ENCODE measurements at places on chromosomes 4 and X.

DNA sequence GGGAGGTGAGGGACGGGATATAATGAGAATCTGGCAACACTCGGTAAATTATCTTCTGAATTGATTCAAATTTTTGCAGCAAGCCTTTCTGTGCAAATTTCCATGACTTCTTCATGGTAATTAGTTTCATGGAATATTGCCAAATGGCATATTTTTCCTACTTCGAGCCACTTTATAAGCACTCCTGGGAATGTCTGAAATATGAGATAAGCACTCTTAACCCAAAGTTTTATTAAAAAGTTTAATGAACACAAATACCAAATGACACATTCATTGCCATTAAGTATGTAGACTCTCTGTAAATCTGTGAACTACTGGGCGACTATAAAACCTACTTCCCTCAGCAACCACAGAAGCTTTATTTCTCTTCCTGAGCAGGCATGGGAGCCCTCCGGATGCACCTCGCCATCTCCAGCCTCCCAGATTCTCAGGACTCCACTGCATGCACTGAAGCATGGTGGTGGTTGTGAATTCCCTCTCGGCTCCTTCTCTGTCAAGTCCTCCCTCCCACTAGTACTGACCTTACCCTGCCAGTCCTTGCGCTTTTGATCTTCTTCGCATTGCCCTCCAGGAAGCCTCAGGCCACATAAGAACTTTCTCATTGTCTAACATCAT is 154.4 kb upstream of the RPL34 start:
- no peak for DNase-seq

DNA sequence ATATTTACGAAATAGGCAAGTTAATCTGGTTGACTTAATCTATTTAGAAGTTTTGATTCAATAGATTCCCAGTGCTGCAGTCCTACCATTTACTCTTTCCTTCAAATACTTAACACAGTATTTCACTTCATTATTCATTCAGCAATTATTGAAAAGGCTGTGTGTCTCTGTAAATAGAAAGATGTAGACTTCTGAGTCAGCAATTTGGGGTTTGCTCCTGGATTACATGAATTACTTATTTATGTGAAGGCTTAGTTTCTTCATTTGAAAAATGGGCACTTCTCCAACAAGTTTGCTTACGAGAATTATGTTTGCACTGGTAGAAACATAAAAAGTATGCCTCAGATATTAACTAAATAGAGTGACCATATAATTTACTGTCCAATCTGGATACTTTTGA is 17.4 kb downstream of the ADAM29 start:
- DNase-seq = no peak

GRCh38 chrX:13005661-13006473 is 31.0 kb downstream of the TMSB4X start:
- DNase-seq = peak; percentile 88

DNA sequence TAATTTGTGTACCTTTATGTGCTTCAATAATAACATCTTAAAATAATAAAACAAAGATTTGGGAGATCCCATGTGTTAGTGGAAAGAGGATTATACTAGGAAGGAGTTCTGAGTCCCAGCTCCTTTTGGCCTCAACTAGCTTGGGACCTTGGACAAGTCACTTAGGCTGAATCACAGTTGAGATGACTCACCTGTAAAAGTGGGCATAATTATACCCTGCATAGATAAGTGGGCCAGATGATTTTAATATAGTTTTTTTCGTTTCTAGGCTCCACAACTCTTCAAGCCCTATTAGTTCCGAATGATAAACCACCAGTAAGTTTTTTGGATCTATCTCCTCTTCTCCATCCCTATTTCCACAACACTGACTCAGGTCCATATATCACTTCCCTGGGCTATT is 131.8 kb downstream of the ENOX2 start:
- no peak for DNase-seq

DNA sequence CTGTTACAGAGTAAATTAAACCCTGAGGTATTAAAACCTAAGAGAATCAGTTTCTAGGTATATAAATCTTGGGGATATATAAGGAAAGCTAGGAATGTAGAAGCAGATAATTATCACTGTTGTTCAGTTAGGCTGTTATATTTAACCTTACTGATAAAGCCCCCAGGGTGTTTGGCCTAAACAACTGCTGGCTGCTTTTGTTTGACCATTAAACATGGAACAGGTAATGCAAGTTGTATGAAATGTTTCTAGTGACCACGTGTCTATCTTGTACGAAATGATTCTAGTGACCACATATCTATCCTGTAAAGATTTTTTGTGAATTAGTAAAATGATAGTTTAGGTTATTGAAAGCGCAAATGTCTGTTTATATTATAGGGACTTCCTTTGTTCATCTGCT is 52.6 kb downstream of the SGMS2 start:
- DNase-seq = no peak

DNA sequence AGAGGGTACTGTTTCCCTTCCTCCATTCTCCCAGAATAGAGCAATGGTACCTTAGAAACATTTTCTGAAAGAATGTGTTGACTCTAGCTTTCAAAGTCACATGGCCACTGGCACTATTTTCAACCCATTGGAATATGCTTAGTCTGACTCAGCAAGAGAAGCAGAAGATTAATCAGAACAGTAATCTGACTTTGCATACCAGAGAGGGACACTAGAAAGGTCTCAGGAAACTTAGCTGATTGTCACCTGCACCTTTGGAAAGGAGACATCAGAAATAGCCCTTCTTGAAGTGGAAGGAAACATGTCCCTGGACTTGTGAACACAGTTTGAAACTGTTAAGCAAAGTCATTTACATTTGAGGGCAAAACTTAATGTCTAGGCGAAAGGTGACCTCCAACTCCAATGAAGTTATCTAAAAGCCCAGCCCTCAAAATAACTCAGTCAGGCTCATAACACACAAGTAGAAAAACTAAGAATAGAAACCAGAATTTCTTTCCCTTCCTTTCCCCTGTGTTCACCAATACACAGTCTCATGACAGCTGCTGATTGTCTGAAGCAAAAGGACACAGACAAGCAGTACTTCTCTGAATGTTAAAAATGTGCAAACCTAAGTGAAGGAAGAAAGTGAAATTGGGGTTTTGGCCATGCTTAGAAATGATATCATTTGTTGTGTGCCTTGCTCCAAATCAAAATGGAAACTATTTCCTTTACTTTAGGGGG is 270.8 kb downstream of the GRIA3 start:
- no peak for DNase-seq

DNA sequence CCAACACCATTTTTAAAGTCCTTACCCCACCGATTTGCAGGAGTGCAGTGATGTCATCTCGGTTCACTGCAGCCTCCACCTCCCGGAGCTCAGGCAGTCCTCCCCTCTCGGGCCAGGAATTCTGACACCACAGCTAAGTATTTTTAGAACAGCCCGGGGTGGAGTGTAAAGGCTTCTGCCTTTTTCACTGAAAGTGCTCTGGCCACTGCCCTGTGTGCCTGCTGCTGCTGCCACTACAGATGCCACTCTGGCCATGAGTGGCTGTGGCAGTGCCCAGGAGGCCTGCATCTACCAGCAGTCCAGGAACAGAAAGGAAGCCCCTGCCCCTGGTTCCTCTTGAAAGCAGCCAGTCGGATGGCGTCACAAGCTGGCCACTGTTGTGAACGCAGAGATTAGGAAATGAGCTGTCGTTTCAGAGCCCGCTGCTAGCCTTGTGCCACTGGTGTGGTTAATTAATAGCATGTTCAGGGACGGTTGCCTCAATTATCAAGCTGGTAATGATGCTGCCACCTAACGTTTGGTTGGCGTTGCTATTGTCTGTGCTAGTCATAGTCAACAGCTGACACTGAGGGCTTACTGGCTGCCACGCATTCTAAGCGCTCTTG is 23.6 kb upstream of the TBC1D14 start:
- DNase-seq = peak; percentile 95

GRCh38 chr4:106762666-106763443 is 273.3 kb downstream of the DKK2 start:
- DNase-seq = no peak

GRCh38 chrX:22095286-22095685 is 63.2 kb downstream of the PHEX start:
- DNase-seq = no peak

DNA sequence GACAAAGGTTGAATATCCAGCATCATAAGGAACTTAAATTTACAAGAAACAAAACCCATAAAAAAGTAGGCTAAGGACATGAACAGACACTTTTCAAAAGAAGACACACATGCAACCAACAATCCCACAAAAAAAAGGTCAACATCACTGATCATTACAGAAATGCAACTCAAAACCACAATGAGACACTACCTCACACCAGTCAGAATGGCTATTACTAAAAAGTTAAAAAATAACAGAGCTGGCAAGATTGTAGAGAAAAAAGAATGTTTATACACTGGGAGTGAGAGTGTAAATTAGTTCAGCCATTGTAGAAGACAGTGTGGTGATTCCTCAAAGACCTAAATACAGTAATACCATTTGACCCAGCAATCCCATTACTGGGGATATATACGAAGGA is 474.7 kb downstream of the TRIML1 start:
- DNase-seq = no peak

- no peak for DNase-seq
Measured at GRCh38 chrX:34638116-34638515, 19.0 kb downstream of the TMEM47 start.

- DNase-seq = no peak
Measured at GRCh38 chr4:80787306-80787705, 243.2 kb upstream of the BMP3 start.

DNA sequence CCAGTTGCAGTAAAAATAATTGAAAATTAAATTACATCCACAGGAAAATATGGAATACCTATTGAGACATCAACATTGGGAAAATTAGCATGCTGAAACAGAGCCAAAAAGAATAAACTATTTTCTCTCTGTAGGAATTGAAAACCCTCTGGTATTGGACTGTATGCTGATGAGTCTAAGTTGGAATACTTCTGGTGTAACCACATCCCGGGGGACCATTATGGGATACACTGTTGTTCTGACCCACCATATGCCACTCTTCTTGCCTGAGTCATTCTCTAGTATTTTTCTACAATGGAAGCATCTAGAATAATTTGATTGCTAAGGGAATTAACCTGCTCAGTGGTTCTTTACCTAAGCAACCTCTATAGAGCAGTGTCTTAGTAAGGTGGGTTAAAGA is 640.7 kb upstream of the AGA start:
- DNase-seq = no peak

GRCh38 chr4:25694466-25694865 is 38.8 kb downstream of the SLC34A2 start:
- DNase-seq = no peak

DNA sequence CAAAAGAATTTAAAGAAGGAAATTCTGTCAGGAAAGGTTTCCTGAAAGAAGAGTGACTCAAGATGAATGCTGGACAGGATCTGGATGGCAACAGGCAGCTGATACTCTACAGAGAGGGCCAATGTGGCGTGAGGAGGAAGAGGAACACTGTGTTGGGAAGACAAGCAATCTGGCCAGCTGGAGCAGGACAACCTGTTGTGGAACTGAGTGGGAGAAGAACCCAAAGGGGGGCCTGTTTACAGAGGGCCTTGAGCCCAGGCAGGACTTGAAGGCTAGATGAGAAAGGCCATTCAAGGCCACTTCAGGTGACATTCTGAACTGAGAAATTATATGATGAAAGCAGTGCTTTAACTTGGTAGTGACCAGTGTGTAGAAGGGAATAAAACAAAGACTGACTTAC is 8.5 kb downstream of the OTUD4 start:
- DNase-seq = no peak

- DNase-seq = no peak
Measured at GRCh38 chr4:149166876-149167275, 648.8 kb downstream of the IQCM start.

DNA sequence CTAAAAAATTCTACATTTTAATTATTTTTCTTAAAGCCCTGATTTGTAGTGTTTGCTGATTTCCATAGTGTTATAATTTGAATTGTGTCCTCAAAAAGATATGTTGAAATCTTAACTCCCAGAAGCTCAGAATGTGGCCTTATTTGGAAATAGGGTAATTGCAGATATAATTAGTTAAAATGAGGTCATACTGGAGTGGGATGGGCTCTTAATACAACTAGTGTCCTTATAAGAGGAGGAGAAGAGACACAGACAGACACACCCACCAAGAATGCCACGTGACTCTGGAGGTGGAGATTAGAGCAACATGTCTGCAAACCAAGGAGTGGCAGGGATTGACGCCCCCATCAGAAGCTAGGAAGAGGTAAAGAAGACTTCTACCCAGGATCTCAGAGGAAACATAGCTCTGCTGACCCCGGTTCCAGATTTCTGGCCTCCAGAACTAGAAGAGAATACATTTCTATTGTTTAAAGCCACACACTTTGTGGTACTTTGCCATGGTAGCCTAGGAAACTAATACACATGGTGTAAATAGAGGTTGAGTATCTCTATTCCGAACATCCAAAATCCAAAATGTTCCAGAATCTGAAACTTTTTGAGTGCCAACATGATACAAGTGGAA is 70.5 kb upstream of the IRF2 start:
- no peak for DNase-seq

DNA sequence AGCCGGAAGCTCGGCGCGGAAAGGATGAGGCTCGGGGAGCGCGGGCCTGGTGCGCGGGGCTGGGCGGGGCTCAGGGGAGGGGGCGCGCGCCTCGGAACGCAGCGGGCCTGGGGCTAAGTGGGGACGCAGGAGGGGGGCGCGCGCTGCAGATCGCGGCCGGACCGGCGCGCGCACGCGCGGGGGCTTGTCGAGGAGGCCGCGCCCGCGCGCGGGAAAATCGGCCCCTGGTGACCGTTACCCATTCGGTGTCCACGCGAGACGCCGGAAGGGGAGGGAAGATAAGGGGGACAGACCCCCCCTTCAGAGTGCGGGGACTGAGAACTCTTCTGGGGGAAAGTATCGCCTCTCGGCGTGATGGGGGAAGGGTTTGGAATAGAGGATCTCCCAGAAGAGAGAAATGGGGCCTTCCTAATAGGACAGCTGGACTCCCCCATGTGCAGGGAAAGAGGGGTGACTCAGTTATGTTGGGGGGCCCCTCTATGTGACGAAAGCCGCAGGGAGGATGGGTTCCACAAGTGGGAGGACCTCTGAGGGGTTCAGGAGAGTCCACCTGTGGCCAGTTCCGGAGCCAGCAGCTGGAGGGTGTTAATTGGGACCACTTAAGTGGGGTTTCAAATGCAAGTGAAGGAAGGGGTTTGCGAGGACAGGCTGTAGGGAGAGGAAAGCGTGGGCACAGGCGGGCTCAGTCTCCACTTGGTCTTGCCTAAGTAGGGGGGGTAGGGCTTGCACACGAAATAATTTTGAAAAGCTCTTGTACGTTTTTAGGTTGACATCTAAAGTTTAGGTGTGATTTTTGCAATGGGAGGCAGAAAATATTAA is 584 bp downstream of the SUV39H1 start:
- DNase-seq = no peak

GRCh38 chrX:115562480-115562847 is 1.5 kb downstream of the PLS3 start:
- DNase-seq = no peak

GRCh38 chr4:105555409-105555808 is 3.0 kb downstream of the ARHGEF38 start:
- DNase-seq = no peak

DNA sequence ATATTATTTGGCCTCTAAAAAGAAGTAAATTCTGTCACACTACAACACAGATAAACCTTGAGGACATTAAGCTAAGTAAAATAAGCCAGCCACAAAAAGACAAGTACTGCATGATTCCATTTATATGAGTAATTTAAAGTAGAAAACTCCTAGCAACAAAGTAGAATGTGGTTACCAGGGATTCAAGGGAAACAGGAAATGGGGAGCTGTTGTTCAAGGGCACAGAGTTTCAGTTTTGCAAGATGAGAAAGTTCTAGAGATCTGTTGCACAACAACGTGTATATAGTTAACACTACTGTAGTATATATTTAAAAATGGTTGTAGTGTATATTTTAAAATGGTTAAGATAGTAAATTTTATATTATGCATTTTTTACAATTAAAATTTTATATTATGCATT is 25.4 kb downstream of the SEC31A start:
- DNase-seq = peak; percentile 95

- DNase-seq = peak; percentile 91
Measured at GRCh38 chrX:38800981-38801845, at the start of gene MID1IP1. Gene MID1IP1 (plus strand): TSS chrX:38801459. CDS start chrX:38804947, 3,488 bp downstream.

All from CD14-positive monocyte (primary cell).